ENCODE measurements at places on chromosomes 7 and 10. TPM values are rescaled to one million over a fixed set of nuclear protein-coding genes. Genes with fewer than 3 reads are reported as not detected.
A peak's percentile ranks its signal among the peaks of the same experiment; 100 is the strongest.

DNA sequence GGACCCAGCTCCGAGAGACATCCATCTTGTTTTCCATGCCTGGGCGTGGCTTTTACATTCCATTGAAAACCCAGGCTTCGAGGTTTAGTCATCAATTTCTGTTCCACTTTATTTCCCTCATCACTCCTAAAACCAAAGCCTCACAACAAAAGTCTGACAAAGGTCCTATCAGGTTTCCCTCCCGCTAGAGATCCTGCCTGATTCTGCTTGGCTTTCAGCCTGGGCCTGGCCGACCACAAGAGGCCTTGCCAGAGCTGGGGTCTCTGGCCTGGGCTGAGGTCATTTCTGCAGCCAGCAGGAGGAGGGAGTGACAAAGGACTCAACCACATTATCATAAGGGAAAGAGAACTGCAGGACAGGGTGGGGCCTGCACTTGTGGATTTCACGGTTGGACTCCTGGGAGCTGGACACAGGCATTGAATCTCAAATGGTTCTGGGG is 167.0 kb downstream of the FANK1 start:
- H3K4me3 ChIP-seq: no peak overlapping the region
- no peak overlapping the region for H3K27ac ChIP-seq
- no peaks in the 10 kb centered on the region for H3K4me1 ChIP-seq
- H3K36me3 ChIP-seq: no peaks in the 10 kb centered on the region
- no peak for DNase-seq

DNA sequence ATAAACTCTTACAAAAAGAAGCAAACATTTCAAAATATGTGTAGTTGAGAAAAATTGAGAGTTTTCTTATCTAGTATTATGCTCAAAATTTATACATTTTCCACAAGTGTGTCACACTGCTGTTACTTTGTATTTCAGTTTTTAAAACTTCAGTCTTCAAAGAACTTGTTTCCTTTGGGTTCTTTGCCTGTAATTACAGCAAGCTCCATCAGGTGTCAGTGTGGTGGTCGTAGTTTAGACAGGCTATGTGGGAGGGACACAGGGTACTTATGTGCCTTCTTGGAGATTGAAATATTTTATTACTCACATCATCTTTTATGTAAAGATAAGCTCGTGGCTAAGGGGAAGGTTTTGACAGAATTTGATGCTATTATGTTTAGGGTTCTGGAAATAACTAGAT is 360.5 kb downstream of the FGFR2 start:
- no peak for DNase-seq
- H3K27me3 ChIP-seq: no peaks in the 10 kb centered on the region
- no peaks in the 10 kb centered on the region for H3K36me3 ChIP-seq
- no peaks in the 10 kb centered on the region for H3K4me1 ChIP-seq

TSPAN13 gene
- polyA plus RNA-seq: 49.3 TPM

GRCh38 chr7:13933536-13933935 is 55.9 kb downstream of the ETV1 start:
- no peak overlapping the region for H3K4me3 ChIP-seq
- no peak overlapping the region for H3K27ac ChIP-seq
- DNase-seq: no peak
- H3K4me1 ChIP-seq: no peaks in the 10 kb centered on the region
- no peaks in the 10 kb centered on the region for H3K36me3 ChIP-seq
- no peaks in the 10 kb centered on the region for H3K27me3 ChIP-seq

PDK4 gene
- polyA plus RNA-seq: 71.3 TPM

OIT3 gene
- polyA plus RNA-seq: 0.05 TPM

MLXIPL gene
- polyA plus RNA-seq: 146 TPM

GRCh38 chr10:38156416-38157269 is 62.5 kb downstream of the ZNF37A start:
- DNase-seq: no peak
- no peaks in the 10 kb centered on the region for H3K36me3 ChIP-seq
- H3K27ac ChIP-seq: no peak overlapping the region
- H3K4me1 ChIP-seq: no peaks in the 10 kb centered on the region

CRHR2 gene
- polyA plus RNA-seq: 0.42 TPM

ADAP1 gene
- polyA plus RNA-seq: 15.5 TPM

DNA sequence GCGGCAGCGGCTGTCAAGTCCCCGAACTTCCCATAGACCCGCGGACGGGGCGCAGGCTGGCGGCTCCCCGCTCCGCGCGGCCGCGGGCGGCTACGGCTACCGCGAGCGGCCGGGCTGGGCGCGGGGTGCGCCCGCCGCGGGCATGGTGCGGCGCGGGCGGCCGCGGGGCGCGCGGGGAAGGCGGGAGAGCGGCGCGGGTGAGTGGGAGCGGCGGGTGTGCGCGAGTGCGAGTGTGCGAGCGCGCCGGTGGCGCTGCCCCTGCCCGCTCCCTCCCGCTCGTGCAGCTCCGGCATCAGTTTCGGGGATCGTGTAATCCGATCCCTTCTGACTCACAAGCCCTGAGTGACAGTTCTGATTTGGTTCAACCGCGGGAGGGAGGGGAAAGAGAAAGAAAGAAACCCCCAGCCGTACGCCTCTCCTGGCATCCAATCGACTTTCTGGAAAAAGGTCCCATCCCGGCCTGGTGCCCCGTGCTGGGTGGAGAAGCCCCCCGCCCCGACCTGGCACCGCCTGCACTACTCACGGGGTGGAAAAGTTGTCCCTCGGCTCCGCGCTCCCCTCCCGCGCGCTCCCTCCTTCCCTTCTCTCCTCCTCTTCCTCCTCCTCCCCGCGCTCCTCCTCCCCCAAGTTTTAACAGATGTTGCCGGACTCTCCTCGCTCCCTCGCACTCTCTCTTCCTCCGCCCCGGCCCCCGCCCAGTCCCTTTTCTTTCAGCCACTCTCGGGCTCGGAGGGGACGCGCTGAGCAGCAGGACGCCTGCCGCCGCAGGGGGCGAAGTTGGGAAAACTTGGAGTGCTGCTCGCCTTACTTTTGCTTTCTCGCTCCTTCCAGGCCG is at the start of gene GLI3:
Gene GLI3 (minus strand): TSS at position 234 of the 835 bp plus-strand sequence. CDS start 13,956 bp downstream, outside the sequence.
- DNase-seq: peak; percentile 67
- peak within 1 kb of the TSS; percentile 74 for H3K4me3 ChIP-seq
- peaks cover 12% of the 10 kb centered on the region for H3K27me3 ChIP-seq
- no peaks in the 10 kb centered on the region for H3K36me3 ChIP-seq

DNA sequence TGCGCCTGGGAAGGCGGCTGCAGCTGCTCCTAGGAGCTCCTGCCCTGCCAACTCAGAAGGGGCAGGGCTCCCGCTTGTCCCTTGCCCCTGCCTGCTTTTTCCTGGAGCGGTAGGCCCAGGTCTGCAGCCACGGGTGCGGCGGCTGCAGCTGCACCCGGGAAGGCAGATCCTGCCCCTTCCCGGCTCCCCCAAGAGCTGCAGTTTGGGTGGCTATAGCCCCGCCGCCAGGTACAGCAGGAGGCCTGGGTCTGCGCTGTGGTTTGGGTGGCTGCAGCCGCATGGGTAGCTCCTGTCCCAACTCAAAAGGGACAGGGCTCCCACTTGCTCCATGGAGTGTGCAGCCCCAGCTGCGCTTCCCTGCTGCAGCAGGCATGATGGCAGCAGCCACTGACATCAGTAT is 6.5 kb upstream of the AUTS2 start:
- H3K4me3 ChIP-seq: no peak overlapping the region
- no peak for DNase-seq
- no peaks in the 10 kb centered on the region for H3K4me1 ChIP-seq
- no peak overlapping the region for H3K27ac ChIP-seq
- no peaks in the 10 kb centered on the region for H3K36me3 ChIP-seq

DNA sequence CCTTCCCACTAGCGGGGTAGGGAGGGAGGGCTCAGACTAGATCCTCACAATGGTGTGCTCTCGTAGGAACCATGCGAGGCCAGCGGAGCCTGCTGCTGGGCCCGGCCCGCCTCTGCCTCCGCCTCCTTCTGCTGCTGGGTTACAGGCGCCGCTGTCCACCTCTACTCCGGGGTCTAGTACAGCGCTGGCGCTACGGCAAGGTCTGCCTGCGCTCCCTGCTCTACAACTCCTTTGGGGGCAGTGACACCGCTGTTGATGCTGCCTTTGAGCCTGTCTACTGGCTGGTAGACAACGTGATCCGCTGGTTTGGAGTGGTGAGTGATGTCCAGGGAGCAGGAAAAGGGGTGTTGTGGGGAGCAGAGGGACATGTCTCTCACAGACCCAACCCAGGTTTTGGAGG is 5.6 kb downstream of the ZDHHC16 start:
- no peaks in the 10 kb centered on the region for H3K27me3 ChIP-seq
- no peak overlapping the region for H3K4me3 ChIP-seq
- H3K4me1 ChIP-seq: no peaks in the 10 kb centered on the region

GRCh38 chr7:47568547-47568946 is 13.4 kb downstream of the TNS3 start:
- peaks cover 60% of the 10 kb centered on the region for H3K4me1 ChIP-seq
- peak; percentile 69 for DNase-seq
- H3K27me3 ChIP-seq: no peaks in the 10 kb centered on the region
- peak overlapping the region; percentile 26 for H3K27ac ChIP-seq
- H3K4me3 ChIP-seq: no peak overlapping the region

- no peaks in the 10 kb centered on the region for H3K36me3 ChIP-seq
- no peaks in the 10 kb centered on the region for H3K27me3 ChIP-seq
- no peak overlapping the region for H3K27ac ChIP-seq
- H3K4me3 ChIP-seq: no peak overlapping the region
- no peaks in the 10 kb centered on the region for H3K4me1 ChIP-seq
These were observed 39.6 kb upstream of the LMTK2 start for GRCh38 chr7:98066934-98067507.

FRAT1 gene
- 1.6 TPM for polyA plus RNA-seq

DNA sequence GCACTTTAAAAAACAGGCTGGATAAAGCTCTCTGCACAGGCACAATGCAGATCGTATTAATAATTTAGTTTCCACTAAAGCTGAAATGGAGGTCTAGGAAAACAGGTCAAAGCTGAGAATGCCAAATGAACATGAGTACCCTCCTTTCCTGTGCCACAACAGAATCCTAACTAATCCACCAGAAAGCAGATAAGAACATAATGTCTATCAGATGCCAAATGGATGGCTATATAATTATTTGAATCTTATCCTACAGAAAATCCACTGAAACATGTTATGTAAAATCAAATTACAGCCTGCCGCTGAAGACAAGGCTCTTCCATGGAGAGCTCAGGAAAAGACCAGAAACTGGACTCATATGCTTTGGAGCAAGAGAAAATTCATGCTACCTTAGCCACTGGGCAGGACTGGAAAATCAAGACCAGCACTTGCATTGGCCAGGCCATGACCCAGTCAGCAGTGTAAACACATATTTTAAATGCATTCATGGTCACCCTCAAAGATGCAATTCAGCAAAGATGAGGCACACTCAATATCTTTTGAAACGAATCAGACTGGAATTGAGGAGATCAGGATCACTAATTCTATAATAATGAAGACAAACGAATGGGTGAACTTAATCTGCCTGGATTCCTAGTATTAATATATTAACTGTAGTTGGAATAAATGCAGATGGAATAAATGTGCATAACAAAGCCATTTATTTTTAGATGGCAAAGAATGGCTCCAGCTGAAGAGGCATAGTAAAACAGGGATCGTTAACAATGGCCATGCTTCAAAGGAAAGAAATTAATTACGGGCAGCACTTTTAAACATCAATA is 13.2 kb downstream of the ANK3 start:
- H3K27me3 ChIP-seq: no peaks in the 10 kb centered on the region
- no peak for DNase-seq
- no peaks in the 10 kb centered on the region for H3K4me1 ChIP-seq
- no peak overlapping the region for H3K27ac ChIP-seq

DNA sequence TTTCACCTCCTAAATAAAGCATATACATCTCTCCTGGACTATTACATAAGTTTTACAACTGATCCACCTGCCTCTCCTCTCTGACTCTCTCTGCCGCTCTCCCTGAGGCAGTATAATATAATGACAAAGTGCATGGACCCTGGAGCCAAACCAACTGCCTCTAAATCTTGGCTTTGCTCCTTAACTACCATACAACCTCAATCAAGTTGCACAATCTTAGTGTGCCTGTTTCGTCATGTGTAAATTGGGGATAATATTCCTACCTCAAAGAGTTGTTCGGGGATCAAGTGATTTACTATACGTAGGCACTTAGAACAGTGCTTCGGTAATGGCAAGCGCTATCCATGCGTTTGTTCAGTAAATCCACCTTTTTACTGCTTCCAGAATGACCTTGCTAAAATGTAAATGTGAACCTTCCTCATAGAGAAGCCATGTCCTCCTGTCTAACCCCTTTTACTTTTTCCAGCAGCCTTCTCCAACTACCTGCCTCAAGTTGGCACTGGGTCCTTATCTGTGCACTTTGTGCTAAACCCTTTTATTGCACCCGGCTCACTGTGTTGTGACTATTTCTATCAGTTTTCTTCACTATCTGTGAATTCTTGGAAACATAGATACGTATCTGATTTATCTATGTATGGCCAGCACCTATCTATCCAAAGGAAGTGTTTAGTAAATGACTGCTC is 30.6 kb upstream of the DLD start:
- no peak overlapping the region for H3K27ac ChIP-seq
- no peaks in the 10 kb centered on the region for H3K36me3 ChIP-seq
- H3K4me3 ChIP-seq: no peak overlapping the region
- peaks cover 15% of the 10 kb centered on the region for H3K4me1 ChIP-seq
